ENCODE measurements at places on chromosomes 2 and 18. TPM values are rescaled to one million over a fixed set of nuclear protein-coding genes. Genes with fewer than 3 reads are reported as not detected.

DNA sequence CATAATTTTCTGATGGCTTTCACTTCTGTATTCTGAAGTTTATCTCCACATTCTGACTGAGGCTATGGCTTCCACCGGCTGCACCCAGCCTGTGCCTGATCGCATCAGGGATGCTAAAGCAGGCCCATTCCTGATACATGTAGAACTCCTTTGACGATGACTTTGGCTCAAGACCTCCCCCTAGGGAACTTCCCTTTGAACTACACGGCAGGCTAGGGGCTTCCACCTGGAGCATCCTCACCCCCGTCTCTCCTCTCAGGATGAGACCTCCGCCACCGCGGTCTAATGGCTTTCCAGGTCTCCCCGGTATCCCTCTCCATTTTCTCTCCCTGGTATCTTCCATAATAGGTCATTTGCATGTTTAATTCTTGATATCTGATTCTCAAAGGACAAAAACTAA is 214.9 kb upstream of the CHST9 start:
- DNase-seq: no peak

DNA sequence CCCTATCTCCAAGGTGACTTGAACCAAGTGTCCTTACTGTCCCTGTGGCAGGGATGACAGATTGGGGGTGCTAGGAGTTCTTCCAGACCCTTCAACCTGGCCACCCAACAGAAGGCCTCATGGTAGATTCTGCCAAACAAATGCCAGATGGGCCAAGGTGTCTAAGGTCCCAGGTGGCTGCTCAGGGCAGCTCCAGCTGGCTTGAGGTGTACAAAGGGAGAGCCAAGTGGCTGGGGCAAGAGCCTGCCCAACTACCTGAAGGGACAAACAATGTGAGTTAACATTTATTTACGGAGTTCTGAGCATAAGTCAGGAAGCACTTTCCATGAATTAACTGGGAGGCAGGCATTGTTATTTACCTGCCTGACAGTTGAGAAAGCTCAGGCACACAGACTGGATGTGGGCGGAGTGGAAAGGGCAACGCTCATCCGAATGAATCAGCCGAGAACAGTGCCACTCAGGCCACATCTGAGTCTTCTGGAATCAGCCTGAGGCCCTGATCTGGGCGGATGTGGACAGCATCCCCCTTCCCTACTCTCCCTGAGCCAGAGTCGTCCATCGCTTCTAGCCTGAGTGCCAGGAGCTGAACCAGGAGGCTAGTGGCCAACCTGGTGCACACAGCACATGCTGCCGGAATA is 4.4 kb upstream of the KCNIP3 start:
- DNase-seq: peak; percentile 76

GRCh38 chr2:232463701-232464543 is 8.0 kb downstream of the ALPI start:
- DNase-seq: no peak

- DNase-seq: peak; percentile 40
Observed at GRCh38 chr18:65968239-65969004, 217.6 kb downstream of the CDH7 start.

RTP5 gene
- not detected for total RNA-seq

DNA sequence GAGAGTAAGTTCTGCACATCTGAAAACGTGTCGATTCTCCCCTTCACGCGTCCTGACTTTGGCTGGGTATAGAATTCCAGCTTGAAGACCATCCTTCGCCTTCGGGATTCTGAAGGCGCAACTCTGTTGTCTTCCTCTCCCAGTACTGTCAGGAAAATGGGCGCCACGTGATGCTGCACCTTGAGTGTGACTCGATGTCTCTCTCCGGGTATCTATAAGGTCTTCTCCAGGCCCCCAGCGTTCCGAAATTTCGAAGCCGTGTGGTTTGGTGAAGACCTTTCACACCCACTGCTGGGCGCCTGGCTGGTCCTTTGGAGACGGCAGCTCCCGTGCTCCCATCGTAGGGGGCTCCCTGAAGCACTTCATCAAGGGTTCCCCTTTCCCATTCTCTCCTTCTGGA is 203.7 kb downstream of the HDAC4 start:
- DNase-seq: no peak
